ENCODE measurements at places on chromosomes 2 and 18. TPM values are rescaled to one million over a fixed set of nuclear protein-coding genes. Genes with fewer than 3 reads are reported as not detected.

DNA sequence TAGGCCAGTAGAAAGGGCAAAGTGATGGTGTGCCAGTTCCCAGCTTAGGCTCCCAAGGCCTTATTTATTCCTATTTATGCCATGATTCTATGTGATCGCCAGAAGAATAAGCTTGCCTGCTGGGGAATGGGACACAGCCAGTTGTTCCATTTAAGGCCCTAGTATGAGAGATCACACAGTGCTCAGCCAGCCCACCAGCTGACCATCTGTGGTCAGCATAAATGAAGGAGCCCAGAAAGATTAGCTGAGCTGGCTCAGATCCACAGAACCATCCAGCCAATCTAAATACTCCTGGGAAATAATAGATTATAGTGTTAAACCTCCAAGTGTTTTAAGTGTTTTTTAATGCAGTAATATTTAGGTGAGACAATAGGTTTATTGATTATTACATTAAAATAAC, 12.6 kb upstream of the L3MBTL4 start:
- no peak for DNase-seq

Gene SPP2
- total RNA-seq: not detected

Gene NRP2
- 0.60 TPM for total RNA-seq

GRCh38 chr18:51401912-51402311, 204.4 kb upstream of the MEX3C start:
- DNase-seq: no peak

Gene IRS1
- 8.7 TPM for total RNA-seq

DNA sequence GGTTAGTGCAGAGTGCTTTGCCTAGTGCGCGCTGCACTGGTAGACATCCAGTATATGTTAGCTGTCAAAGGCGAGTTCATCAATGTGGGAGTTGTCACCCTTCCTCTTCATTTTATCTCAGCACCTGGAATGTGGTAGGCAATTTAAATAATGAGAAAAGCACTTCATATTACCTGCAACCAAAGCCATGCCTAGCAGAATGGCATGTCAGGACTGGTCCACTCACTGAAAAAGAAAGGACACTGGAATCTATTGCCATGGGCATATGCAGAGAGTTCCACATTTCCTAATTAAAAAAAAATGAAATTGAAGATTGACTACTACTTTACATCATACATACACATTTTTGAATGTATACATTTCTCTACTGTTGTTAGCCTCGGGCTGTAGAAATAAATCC, 139.6 kb downstream of the PAX3 start:
- DNase-seq: no peak

GRCh38 chr2:73985308-73986084, 786 bp downstream of the TET3 start:
- DNase-seq: peak; percentile 31

DNA sequence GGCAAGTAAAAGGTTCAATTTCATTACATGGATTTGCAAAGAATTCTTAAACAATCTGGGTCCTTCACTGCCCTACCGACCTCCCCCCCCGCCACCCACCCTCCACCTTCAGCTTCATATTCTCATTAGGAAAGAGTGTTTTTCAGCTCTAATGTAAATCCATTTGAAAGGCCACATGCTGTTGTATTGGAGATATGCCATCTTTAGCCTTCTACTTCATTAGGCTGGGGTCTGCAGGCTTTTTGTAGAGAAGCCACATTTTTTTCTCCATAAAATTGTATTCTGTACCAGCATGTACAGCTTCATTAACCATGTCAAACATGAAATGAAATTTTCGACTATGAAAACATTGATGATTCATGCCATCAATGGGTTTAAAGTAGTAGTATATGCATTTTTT, 42.8 kb upstream of the THUMPD2 start:
- DNase-seq: no peak

DNA sequence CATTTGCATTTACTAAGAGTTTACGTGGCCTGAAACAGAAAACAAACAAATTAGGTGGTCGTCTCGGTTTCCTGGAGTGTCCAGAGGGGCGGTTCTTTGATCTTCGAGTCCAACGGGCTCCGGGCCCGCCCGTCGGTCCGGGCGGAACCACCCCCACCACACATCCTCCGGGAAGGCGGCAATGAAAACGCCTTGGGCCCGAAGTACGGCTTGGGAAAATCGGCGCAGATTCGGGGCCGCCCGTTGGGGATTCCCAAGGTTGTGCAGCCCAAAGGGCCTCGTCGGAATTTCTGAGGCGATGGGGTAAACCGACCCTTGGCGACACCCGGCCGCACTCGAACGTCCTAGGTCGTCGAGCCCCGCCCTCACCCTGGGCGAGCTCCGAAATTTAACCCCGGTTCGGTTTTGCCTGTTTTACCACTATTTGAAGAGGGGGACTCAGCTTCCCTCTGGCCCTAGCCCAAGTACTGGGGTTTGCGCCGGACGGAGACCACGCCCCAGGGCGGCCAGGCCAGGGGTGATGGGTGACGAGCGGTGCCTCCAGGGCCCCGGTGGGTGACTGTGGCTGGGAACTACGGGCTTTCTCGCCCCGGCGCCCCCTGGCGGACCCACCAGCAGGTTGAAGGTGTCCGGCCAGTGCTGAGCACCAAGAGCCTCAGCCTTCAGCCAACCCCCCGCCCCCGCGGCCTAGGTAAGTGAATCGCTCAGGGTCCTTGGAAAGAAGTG, 1.9 kb upstream of the CFAP53 start:
- DNase-seq: no peak

- DNase-seq: peak; percentile 60
Observed at GRCh38 chr2:219561179-219562048, 9.9 kb downstream of the OBSL1 start.

DNA sequence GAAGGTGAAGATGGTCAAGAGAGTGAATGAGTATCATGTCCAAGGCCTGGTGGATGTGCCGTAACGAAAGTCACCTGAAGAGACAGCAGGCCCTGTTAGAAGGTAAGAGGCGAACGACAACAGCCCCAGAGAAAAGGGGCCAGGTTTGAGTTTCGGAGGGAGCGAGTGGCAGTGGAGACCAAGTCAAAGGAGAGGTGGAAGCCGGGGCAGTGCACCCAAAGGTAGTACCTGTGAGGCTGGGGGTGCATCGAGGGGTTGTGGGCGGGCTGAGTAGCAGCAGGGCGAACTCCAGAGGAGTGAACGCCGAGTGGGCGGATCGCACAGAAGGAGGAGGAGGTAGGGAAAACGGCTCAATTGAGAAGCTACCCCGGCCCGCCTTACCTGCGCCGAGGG, 358 bp downstream of the USP37 start:
- no peak for DNase-seq

- peak; percentile 13 for DNase-seq
Observed at GRCh38 chr18:36850527-36851201, 21.7 kb downstream of the KIAA1328 start.

- DNase-seq: no peak
Observed at GRCh38 chr2:108893277-108893676, 95.7 kb downstream of the EDAR start.

Gene CCDC74A
- 0.15 TPM for total RNA-seq

DNA sequence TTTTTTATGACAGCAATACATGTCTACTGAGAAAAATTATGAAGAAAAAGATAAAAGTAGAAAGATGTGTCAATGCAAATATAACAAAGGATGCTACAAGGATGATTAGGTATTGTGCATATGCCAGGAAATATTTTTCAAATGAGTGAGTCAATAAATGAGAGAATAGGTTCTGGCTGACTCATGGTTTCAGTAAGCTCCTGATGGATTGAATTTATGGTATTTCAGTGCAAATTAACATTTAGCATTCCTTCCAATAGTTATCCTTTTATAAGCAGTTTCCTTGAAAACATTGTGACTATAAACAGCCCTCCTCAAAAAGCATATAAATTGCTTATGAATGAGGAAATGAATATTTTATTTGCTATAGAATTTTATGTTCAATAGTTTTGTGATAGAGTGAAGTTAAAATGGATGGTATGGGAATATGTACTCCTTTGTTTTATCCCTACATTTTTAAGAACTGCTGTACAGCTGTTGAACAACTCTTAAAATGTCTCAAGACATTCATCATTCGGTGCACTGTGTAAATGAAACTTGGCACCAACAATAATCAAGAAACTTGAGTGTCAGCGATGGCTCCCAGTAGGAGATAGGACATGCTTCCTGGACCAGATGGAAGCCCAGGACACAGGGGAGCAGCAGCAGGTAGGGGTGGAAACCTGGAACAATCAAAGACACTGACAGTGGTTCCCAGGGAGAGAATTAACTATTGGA, 144.7 kb downstream of the PMAIP1 start:
- no peak for DNase-seq

Gene TRIM54
- total RNA-seq: not detected

Gene SKOR2
- total RNA-seq: not detected

Gene TDRD15
- 0.29 TPM for total RNA-seq

Gene SFT2D3
- total RNA-seq: 9.4 TPM

DNA sequence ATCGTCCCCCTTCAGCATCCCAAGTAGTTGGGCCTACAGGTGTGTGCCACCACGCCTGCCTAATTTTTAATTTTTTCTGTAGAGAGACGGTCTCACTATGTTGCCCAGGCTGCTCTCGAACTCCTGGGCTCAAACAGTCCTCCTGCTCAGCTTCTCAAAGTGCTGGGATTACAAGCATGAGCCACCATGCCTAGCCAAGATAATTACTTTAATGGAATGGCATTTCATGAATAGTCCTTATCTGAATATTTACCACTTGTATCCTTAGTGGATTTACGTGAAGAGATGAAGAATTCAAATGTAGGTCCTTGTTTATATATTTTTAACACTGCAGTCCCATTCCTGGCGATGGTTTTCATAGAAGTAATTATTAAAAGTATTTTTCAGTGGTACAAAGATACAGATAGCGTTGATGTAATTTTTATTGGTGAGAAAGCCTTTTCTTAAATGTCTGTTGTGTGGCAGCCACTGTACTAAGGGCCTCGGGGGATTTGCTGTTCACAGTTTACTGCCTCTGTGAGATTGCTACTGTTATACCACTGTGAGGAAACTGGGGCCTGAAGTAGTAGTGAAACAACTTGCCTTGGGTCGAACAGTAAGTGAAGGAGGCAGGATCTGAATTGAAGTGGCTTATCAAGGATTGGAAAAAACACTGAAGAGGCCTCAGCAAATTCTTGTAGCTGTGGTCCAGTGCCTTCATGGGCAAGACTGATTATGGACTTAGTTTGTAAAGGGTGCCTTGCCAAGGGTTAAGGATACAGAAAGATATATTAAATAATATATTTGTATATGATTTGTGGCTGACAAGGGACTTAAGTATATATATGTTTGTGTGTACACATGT, 151.2 kb downstream of the PRPF40A start:
- no peak for DNase-seq

Gene EVA1A
- total RNA-seq: 55.9 TPM

GRCh38 chr2:63186331-63186730, 135.7 kb downstream of the OTX1 start:
- no peak for DNase-seq

GRCh38 chr2:20617081-20617575, 33.8 kb downstream of the HS1BP3 start:
- no peak for DNase-seq

Gene CCNT2
- 34.4 TPM for total RNA-seq

GRCh38 chr18:36265015-36265414, 32.5 kb upstream of the FHOD3 start:
- DNase-seq: no peak

Gene AGAP1
- 21.2 TPM for total RNA-seq

DNA sequence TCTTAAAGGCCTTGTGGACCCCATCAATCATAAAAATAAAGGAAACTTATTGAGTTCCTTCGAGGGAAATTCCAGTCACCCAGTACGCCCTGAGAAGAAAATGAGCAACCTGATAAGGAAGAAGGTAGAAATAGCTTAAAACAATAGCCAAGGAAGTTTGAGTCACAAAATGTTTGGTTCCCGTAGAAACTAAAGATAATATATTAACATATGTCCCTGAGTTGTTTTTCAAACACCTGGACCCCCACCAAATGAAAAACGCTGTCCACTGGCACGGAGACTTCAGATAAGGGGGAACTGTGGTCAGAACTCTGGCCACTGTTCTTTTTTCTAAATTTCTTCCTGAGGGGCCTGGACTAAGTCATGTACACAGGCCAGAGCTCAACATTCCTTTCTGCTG, 669.1 kb downstream of the ADCYAP1 start:
- no peak for DNase-seq

Gene NEU2
- total RNA-seq: not detected

DNA sequence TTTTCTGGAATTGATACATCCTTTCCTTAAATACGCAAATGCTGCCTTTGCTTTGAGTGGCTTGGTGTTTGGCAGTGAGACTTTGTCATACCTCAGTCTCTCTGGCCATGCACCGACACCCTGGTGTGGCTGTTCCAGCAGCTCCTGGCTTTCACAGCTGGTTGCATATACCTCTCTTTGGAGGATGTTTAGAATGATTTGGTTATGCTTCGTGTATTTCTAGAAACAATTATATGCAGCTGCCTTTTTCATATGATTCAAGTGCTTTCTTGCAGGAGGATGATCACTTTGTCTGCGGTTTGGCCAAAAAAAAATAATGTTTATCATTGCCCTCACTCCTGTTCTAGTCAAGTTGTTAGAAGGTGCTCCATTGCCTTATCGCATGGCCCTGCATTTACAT, 95.0 kb upstream of the EML6 start:
- DNase-seq: no peak

Gene TXNDC2
- not detected for total RNA-seq

Gene IL1RL1
- total RNA-seq: 0.06 TPM

- DNase-seq: no peak
Observed at GRCh38 chr18:53797998-53798495, 426.4 kb downstream of the MBD2 start.

DNA sequence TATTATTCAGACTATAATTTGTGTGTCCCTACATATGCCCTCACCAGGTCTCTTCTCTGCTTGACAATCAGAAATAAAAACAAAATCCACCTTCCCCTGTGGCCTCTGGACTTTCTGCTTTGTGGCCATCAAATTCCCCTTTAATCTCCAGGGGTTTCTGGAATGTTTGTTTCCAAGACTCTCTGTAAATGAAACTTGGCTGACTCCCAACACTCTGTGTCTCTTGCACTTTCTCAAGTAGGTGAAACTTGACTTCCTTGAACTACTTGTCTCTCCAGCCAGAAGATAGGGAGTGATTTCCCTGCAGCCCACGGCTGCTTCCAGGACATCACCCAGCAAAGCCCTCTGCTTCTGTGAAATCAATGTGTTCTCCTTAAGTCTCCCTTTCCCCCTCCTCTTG, 54.1 kb upstream of the AQP4 start:
- DNase-seq: no peak

DNA sequence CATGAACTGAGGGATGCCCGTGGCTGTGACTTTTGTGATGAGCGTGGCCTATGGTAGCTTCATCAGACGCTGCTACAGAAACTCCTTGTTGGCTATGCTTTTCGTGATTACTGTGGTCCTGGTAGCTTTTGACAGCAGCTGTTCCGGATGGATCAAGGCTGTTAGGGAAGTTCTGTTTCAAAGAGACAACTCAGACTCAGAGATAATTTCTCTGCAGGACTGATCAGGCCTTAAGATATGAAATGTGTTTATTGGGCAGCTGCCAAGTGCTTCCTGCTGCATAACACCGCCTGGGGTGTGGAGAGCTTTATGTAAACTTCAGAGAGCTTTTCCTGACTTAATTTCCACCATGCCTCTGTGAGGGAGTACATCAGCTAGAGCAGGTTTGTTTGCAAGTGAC, 243.8 kb downstream of the TSN start:
- DNase-seq: no peak

GRCh38 chr2:224831530-224831929, 115.4 kb upstream of the CCDC195 start:
- no peak for DNase-seq

Data from HepG2 (cell line).